Hematopoietic multipotent progenitor cell treated with erythropoietin and hydrocortisone succinate and interleukin-3 and kit ligand, for 17 days (in vitro differentiated cells): ENCODE measurements at places on chromosomes 7 and 10.

GRCh38 chr10:62113680-62114079, 155.0 kb downstream of the RTKN2 start:
- DNase-seq, result no peak

GRCh38 chr10:25083546-25084111, 67.2 kb downstream of the THNSL1 start:
- DNase-seq, result no peak

DNA sequence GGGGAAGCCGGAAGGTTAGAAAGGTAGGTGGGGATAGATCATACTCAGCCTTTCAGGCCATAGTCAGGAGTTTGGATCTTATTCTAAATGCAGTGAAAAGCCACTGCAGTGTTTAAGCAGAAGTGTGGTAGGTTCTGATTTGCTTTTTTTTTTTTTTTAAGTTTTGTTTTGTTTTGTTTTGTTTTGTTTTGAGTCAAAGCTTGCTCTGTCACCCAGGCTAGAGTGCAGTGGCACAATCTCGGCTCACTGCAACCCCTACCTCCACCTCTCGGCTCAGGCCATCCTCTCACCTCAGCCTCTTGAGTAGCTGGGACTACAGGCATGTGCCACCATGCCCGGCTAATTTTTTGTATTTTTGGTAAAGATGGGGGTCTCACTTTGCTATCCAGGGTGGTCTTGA, 23.5 kb downstream of the RHOBTB1 start:
- no peak for DNase-seq

- DNase-seq, result no peak
Measured at GRCh38 chr7:69661342-69661741, 63.1 kb downstream of the AUTS2 start.

- no peak for DNase-seq
Measured at GRCh38 chr7:27367933-27368549, 125.4 kb downstream of the EVX1 start.

DNA sequence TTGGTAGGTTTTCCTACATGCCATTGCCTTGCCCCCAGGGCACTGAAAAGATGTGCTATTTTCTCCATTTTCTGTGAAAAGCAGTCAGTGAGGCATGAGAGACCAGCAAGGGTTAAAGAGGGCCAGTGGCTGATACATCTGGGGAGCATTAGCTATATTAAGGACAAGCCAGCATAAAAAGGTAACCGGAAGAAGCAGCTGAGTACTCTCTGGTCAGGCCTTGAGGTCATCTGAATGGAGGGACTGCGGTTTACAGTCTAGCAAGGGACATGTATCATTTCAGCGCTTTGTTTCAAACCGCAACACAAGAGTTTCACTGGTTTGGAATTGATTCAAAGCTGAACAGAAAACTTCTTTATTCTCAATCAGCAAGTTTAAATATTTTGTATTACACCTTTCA, 120.4 kb downstream of the EPDR1 start:
- no peak for DNase-seq

DNA sequence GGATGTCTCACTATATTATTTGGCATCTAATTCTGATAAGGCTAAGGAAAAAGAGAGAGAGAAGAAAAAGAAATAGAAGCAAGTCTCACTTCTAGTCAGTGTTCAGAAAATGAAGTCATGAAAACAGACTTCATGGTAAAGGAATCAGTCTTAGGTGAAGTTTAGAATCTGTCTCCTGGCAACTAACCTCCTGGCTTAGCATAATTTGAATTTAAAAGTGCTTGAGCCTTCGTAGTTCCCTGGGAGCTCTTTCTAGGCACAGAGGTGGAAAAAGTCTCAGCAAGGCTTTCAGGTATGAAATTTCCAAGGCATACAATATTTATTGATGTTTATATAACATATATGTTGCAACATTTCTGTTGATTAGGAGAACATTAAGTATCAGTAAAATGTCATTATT, 10.4 kb downstream of the CHRM2 start:
- DNase-seq, result no peak

GRCh38 chr7:2019711-2020511, 212.8 kb downstream of the MAD1L1 start:
- peak; percentile 29 for DNase-seq

GRCh38 chr10:79440281-79440680, 5.1 kb downstream of the ZCCHC24 start:
- DNase-seq, result no peak

DNA sequence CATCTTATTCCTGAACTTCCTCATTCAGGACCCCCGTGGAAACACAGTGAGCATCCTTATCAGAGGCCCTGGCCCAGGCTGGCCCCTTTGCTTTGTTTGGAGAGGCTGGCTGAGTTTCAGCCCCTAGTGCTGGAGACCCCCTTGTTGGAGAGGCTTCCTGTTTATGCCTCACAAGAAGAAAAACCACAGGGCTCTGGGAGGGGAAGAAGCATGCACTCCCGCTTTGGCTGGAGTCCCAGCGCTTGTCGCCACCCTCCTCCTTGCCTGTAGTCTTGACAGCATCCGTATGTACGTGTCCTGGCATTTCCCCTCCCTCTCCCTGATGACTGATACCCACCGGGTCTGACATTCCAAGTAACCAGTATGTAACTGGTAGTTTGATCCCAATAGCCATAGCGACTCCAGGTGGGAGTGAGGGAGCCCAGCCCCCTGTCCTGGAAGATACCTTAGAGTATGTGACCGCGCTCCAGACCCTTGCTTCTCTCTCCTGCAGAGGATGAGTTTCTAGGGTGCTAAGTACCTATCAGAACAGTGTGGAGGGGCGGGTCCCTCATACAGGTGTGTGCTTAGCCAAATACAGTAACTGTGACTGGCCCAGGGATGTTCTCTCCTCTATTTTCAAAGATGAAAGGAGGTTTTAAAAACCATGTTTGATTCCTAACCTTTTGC, 6.9 kb upstream of the ATP6V0E2 start:
- no peak for DNase-seq

DNA sequence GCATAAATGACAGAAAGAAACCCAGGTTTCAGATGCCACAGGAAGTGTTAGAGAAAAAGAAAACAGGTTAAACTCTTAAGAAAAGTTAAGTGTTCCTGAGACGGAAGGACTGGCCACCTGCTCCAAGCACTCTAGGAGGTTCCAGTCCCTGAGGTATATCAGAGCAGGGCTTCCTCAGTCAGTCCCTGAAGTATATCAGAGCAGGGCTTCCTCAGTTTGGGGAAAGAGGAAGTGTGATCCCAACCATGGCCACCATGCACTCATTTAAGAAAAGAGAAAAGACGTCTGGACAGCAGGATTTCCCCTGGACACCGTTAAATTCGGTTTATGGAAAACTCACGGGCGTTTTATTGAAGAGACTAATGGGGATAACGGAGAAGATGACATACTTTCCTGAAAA, 133.4 kb upstream of the PFKP start:
- DNase-seq, result no peak

GRCh38 chr7:151275813-151276577, 27.5 kb upstream of the SMARCD3 start:
- no peak for DNase-seq

GRCh38 chr7:108257954-108258353, 127.8 kb upstream of the LAMB4 start:
- DNase-seq, result no peak

DNA sequence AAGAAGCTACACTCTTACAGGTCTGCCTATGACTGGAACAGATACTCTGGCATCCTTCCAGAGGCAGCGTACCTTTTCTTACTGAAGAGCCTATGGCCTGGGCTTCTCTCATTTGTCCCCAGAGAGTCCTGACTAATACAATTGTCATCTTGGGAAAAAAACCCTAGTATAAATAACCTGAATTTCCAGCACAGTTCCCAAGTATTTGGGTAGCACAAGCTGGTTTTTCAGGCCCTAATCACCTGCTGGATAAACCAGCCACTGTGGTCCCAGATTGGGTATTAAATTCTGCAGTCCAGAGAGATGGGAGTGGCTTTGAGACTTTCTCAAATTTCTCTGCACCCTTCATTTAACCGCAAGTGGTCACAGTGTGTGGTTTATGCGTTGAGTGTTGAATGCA, 186.8 kb upstream of the NEBL start:
- DNase-seq, result no peak

GRCh38 chr7:101948650-101949049, 131.2 kb downstream of the CUX1 start:
- no peak for DNase-seq

- DNase-seq, result no peak
Measured at GRCh38 chr7:50022991-50023390, 70.1 kb downstream of the ZPBP start.

- no peak for DNase-seq
Measured at GRCh38 chr10:20380401-20380800, 516.7 kb downstream of the NEBL start.

- no peak for DNase-seq
Measured at GRCh38 chr10:27680006-27680557, 65.5 kb downstream of the MKX start.

DNA sequence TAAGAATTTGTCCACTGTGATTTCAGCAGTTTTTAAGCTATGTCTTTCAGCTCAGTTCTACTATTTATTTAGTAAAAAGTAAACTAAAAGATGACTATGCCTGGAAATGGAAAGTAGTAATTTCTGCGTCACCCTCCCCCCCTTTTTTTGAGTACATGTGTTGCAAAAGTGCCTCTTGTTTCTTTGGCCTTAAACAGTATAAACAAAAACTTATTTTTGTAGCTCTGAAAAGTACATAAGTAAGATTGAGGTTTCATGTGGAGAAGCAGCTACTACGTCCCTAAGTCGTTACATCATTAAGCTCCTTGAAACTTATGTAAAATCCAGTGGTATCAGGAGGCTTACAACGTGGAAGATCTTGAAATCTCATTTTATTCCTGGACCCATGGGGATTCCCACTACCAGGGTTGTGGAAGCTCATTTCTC, 46.3 kb upstream of the HBP1 start:
- DNase-seq, result no peak

GRCh38 chr10:60167050-60167449, 222.6 kb downstream of the ANK3 start:
- no peak for DNase-seq

GRCh38 chr10:77223526-77224460, 413.8 kb downstream of the KCNMA1 start:
- DNase-seq, result no peak

DNA sequence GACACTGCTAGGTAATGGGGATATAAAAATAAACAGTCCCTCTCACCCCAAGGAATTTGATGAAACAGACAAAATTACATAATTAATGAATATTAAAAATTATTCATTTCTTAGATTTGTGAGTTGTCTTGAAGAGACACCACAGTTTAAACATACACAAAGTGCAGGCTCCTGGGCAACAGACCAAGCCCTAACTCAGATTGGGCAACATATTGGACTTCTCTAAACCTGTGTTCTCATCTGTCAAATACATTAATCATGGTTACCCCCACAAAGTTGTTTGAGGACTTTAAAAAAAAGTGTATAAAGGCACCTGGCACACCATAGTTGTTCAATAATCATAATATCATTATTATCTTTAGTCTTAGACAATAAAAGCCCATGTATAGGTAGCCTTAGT, 62.5 kb upstream of the CAPZA2 start:
- DNase-seq, result no peak

DNA sequence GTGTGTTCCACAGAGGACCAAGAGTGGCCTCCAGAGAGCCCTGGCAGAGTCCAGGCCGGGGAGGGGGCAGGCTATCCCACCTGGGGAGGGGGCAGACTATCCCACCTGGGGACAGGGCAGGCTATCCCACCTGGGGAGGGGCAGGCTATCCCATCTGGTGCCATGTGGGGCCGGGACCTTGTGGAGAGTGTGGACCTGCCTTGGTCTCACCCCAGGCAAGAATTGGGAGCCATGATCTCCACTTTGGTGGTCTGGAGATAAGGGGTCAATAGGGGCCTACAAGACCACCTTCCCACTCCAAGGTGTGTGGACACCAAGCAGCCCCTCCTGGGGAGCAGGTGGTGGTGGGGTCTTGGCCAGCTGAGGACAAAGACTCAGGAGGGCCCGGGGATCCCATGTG, 138.2 kb downstream of the EBF3 start:
- no peak for DNase-seq

DNA sequence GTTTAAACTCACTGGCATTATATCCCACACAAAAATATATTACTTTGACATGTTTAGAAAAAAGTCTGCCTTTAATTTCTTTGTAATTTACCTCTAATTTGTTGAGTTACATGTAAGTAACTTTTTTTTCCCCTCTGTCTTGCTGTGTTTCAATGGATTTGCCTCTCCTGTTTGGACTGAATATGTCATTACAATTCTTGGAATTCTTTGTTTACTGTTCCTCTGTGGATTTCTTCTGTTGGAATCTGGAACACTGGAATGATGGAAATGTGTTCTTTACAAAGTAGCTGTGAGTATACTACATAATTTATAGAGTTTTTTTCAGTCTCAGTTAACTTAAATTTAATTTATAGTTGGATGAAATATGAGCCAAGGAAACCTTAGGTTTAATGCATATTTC, 30.4 kb downstream of the SEPTIN7 start:
- DNase-seq, result no peak

- no peak for DNase-seq
Measured at GRCh38 chr10:23406409-23406808, 32.5 kb upstream of the OTUD1 start.

DNA sequence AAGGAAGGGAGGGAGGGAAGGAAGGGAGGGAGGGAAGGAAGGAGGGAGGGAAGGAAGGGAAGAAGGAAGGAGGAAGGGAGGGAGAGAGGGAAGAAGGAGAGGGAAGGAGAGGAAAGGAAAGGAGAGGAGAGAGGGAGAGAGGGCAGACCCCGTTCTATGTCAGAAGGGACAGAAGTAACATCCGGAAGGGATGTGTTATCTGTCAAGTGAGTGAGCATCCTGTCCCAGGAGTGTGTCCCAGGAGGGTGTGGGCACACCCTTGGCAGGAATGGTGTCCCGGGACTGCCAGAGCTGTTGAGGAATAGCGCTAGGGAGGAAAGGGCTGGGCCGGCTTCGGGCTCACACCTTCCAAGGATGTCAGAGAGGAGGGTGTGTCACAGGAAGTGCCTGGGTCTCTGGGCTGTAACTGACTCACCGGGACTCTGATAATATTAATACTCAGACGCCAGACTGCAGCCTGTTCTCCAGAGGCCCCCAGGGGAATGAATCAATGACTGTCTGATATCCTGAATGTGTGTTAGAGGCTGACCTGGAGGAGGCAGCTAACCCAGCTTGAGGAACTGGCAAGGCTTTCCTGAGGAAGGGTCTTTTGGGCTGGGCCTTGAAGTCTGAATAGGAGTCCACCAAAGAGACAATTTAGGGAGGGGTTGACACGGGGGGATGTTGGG, 125.6 kb upstream of the TNRC18 start:
- DNase-seq, result peak; percentile 46

GRCh38 chr7:4500812-4501211, 181.3 kb upstream of the FOXK1 start:
- DNase-seq, result no peak

DNA sequence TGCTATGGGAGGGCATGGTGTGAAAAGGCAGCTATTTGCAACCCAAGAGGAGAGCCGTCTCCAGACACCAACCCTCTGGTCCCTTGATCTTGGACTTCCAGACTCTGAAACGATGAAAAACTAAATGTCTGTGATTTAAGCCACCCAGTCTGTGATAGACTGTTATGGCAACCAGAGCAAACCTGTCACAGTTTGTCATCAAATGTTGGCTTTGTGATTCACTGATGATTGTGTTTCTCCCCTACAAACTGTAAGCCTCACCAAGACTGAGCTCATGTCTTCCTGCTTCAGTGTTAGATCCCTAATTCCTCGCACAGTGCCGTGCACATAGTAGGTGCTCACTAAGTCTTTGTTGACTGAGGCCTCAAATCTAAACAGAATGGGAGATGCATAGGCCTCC, 224.6 kb upstream of the PITRM1 start:
- DNase-seq, result no peak
